Stimulated activated CD8-positive, alpha-beta memory T cell treated with anti-CD3 and anti-CD28 coated beads, Interleukin-15, amount 100 ng/mL, for 4 hours (primary cell): ENCODE measurements at places on chromosomes 1 and 21.
A peak's percentile ranks its signal among the peaks of the same experiment; 100 is the strongest.

- DNase-seq: no peak
Measured at GRCh38 chr1:195867638-195868037, 740.6 kb downstream of the KCNT2 start.

- DNase-seq: no peak
Measured at GRCh38 chr1:209526137-209526536, 57.4 kb upstream of the CAMK1G start.

DNA sequence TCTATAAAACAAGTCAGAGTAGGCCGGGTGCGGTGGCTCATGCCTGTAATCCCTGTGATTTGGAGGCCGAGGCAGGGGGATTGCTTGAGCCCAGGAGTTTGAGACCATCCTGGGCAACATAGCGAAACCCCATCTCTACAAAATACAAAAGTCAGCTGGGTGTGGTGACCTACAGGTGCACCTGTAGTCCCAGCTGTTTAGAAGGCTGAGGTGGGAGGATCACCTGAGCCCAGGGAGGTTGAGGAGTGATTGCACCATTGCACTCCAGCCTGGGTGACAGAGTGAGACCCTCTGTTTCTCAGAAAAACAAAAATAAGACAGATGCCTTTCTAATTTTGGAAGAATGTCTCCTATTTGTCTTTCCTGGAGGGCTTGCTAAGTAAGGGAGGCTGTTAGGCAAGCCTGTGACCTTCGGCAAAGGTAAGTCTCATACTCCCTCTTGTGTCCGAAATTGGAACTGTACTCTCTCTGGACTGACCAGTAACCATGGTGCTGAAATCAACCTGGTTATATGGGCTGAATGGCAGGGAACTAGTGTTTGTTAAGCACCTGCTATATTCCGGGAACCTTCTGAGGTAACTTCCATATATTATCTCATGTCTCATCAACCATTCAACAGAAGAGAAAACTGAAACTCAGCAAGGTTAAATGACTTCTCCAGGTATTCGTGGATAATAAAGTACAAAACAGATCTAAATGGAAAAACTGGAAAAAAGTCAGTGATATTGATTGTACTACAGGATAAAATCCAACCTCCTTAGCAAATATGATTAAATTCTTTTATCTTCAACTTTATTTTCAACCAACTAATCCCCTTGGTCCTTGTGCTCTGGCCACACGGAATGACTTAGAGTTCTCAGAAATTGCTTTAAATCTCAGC lies 11.8 kb upstream of the RAB3B start:
- no peak for DNase-seq

GRCh38 chr1:237124856-237125462 lies 83.0 kb downstream of the RYR2 start:
- no peak for DNase-seq

DNA sequence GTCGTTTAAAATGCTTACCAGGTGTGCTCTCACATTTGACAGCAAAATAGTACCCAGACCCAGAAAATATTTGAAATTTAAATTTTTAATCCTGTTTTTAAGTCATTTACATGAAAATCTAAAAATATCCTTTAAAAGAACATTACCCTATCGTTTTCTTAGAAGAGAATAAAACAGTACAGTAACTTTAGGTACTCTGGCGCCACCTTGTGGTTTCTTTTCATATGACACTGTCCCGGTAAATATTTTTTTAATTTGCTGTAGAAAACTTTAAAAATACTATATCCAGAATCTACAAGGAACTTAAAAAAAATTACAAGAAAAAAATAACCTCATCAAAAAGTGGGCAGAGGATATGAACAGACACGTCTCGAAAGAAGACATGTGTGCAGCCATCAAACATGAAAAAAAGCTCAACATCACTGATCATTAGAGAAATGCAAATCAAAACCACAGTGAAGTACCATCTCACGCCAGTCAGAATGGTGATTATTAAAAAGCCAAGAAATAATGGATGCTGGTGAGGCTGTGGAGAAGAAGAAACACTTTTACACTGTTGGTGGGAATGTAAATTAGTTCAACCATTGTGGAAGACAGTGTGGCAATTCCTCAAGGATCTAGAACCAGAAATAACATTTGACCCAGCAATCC lies 129.2 kb downstream of the RGS21 start:
- peak; percentile 15 for DNase-seq

DNA sequence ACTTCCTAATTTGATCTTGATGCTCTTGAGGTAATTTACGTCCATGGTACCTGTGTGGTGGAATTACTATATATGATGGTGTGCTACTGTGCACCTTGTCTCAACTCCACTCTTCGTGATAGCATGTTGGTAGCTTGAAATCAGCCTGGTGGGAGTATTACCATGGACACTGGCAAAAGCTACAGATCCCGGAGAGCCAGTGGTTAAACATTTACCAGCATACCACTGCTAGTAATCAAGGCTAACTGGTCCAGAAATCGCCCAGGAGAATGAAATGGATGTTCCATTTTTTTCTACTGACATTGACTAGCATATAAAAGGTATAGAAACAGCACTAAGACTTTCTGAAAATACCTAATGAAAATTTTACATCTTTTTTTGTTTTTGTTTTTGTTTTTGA lies 30.6 kb downstream of the ELK4 start:
- no peak for DNase-seq

GRCh38 chr1:36342426-36343185 lies 19.2 kb upstream of the EVA1B start:
- peak; percentile 20 for DNase-seq

DNA sequence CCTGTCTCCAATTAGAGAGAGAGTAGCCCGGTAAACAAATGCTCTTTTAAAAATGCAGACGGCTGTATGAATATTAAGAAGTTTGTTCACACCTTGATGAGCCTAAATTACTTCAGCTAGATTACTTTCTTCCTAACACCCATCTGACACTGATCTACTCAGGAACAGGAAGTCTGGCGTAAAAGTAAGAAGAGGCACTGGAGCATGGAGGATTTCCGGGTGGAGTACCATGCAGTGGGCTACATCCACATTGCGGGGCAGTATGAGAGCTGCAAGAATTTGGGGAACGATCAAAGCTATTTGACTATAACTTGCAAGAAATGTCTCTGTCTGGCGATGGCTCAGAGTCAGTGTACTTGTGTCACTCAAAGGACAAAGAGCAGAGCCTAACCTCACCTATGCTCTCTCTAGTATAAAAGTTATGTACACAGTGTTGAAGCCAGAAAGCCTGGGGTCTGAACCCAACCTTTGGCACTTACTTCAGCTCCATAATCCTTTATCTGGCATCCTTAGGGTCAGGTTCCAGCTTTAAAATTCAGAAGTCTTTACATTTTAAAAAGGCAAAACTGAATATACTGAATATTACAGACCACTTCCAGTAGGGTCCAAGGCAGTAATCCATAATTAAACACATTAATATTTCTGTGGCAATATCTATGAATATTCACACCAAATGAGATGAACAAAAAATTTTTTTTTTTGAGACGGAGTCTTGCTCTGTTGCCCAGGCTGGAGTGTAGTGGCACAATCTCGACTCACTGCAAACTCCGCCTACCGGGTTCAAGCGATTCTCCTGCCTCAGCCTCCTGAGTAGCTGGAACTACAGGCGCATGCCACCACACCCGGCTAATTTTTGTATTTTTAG lies 7.9 kb upstream of the GNPAT start:
- DNase-seq: no peak

DNA sequence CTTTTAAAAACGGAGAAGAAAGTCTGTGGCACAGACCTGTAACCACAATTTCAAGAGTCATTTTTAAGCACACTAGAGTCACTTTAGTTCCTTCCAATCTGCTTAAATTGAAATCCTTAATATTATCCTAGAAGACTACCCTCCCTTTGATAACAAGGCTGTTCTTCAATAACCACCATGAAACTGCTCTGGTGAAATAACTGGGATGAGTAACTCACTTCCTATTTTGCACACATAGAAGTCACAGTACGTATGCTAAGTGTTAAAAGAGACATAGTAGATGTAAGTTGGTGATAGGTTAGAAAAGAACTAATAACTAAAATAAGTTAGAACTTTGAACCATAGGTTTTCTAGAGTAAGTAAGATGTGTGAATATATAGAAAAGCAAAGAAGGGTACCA lies 107.8 kb downstream of the NME7 start:
- DNase-seq: no peak

DNA sequence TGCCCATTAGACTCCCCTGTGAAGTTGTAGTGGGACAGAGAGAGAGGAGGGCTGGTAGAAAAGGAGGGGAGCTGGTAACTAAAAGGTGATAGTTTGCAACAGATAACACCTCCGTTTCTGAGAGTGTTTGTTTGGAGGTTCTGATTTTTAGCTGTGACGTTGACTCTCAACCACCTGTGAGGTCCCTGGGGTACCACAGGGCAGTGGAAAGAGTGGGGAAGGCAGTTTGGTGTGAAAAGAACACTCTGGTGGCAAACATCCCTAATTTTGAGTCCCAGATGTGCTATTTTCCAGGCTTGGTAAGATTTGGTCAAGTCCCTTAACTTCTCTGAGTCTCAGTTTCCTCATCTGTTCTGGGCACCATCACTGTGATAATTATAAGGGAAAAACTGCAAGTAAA lies 29.3 kb downstream of the RAB3B start:
- no peak for DNase-seq

DNA sequence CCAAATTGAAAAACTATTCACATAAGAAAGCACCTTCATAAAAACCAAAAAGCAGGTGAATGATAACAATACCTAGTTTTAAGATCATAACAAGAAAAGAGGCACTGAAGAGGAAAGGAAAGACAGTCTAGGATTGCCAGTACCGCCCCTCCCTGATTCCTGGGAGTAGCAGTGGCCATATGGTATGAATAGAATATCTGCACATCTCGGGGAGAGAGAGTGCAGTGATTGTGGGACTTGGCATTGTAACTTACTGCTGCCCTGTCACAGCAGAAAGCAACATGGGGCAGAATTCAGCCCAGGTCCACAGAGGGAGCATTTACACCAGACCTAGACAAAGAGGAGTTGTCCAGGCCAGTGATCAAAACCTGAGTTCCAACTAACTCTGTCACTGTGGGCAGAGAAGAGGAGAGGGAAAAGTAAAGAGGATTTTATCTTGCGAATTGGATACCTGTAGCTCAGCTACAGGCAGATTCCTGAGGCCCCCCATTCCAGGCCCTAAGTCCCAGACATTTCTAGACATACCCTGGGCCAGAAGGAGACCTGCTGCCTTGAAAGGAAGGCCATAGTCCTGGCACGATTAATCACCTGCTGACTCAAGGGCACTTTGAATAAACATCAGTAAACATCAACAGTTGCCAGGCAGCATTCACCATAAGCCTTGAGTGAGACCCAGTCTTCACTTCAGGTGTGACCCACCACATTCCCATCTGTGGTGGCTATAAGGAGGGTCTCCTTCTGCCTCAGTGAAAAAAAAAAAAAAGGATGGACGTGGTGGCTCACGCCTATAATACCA lies 397.5 kb downstream of the TGFB2 start:
- no peak for DNase-seq

DNA sequence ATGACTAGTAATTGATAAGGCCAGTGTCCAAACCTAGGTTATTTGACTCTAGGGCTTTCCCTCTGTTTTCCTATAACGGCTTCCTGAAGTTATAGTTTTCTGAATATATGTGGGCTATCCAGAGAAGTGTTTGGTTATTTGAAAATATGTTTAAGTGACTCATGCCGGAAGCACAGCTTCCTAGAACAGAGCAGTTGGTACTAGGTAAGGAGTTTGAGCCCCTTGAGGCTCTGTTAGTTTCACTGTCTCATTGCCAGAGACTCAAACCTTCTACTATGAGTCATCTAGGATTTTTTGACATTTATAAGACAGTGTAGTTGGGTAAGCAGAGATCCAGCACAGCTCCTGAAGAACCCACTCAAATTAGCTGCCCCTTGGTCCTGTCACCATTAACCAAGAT lies 27.1 kb upstream of the LEPR start:
- DNase-seq: no peak

DNA sequence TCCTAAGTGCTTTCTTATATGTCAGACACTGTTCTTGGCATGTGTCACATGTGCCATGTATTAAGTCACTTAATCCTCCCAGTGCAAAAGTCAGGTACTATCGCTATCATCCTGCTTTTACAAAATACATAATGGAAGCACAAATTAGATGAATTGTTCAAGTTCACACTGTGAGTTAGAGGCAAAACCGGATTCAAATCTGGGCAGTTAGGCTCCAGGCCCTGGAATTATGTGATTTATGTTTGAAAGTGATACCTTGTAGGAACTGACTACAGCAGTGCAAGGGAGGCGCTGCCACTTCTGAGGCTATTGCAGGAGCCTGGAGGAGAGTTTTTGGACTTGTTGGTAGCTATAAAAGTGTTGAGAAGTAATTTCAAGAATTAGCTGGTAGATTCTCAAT lies 358.3 kb downstream of the HLX start:
- DNase-seq: no peak

DNA sequence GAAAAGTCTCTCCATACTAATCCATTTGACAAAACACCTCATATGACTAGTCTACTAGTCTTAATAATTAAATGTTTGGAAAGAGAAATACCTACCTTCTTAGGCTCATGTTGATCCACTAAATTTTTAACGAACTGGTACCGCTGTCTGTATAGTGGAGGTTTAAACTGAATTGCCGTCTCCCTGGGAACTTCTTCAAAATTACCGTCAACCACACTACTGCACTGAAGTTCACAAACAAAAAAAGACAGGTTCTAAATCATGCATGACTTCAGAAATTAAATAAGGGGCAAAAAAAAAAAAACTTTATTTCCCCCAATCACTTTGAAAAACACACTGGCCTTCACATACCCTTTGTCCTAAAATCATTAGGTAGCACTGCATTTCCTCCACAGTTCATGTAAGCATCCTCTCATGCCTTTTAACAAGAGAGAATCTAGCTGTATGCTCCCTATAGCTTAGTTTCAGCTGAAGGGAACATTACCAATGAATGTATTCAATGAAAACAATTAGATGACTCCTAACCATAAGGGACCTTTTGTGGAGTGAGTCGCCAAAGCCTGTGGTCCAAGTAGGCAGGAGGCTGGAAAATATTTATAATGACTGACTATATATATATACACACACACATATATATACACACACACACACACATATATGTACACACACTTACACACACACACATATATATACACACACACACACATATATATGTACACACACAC lies 3.4 kb downstream of the HENMT1 start:
- no peak for DNase-seq

GRCh38 chr1:152013664-152014237 lies 20.1 kb upstream of the S100A10 start:
- no peak for DNase-seq
